ENCODE measurements at places on chromosomes 12 and 14.

DNA sequence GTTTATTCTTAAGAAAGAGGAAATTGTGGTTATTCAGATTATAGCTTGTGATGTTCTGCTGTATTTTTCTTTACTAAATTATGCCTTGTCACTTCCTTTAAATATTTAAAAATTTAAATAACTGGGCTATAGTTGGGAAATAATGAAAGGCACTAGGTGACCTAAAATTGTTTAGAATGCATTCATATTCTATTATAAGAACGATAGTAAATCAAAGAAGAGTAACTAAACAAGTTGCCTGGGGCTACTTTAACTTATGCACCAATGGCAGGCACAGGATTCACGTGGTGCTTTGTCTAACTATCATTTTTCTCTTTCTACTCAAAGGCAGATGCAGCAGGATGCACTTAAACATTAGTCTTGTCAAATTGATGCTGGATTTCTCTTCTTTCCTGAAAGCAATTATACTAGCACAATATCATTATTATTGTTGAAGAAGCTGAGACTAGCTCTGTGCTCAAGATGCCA lies 190.7 kb upstream of the PPFIA2 start:
- DNase-seq: no peak

DNA sequence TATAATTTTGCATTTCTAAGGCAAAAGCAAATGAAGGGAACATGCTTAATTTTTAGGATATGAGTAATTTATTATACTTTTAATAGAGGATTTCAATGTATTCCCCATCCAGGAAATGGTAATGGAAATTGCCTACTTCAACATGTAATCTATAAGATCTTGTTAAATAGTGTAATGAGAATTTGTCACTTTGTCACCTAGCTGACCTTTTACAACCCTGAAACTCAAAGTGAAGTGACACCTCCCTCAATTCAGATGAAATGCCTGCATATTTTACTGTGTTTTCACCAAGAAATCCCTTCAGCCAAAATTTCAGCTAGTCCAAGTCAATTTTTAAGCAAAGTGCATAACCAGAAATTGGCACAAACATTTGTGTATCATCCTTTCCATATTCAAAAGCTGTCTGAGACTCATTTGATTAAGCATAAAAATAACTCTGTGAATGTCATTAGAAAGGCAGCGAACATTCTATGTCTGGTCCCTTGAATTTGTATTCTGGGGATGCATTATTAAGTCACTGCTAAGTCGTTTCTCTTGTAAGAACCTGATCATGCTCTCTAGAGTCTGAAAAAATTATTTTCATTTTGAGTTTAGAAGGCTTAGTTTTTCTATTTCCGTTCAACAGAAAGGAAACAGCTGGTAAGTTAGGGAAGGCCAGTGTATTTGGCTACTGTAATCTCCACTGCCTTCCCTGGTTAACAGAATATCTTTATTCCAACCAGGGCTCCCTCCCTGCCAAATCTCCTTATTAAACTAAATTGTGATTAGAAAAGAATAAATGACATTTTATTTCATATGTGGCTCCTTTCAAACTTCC lies 100.8 kb downstream of the IGF1 start:
- no peak for DNase-seq

DNA sequence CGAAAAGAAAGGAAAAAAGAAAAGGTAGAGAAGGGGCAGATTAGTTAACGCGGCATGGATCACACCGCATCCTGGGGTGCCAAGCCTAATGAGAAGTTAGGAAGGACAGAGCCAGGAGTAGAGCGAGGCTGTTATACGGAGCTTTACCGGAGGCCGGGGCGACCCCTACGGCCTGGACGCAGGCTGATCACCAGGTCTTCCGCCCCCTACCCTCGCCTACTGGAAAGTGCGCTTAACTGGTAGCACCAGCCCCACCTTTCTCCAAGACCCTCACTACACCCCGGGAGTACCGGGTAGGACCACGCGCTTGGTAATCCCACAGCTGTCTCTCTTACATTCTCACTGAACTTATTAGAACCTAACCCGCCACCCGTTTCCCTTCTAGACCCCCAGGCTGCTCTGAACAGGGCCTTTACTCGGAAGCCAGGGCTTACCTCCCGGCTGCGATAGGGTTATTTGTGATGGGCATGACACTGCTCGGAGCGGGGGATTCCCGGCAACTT lies 33.8 kb downstream of the WBP11 start:
- no peak for DNase-seq

DNA sequence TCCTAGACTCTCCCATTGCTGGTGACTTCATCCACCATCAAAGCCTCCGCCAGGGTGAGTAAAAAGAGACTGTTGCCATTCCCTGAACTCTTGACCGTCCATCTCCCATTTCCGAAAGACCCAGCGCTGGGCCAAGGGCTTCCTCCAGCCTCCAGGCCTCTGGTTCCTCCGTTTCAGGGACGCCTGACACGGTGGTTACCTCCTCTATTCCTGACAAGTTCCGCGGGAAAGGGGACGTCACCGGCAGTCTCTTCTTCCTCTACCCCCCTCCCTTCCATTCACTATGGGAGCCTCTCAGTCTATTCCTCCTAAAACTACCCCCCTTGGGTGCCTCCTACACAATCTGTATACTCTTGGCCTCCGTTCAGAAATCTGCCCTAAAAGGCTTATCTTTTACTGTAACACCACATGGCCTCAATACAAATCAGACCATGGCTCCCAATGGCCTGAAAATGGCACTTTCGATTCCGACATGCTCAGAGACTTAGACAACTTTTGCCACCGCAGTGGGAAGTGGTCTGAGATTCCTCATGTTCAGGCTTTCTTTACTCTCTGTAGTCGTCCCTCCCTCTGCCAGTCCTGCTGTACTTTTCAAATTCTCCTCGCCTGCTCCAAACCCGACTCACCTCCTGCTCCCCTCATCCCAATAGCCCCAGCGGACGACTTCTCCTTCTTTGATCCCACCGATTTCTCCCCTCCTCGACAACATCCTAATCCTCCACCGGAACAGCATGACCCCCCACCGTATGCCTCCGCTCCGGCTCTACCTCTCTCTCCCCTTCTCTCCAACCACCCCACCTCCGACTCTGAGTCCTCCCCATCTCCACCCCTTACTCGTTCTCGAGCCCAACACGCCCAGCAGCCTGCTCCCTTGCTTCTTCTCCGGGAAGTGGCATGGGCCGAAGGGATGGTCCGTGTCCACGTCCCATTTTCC lies 70.4 kb downstream of the MOK start:
- DNase-seq: no peak

Measured in DMS79 (cell line).